Activated naive CD4-positive, alpha-beta T cell treated with anti-CD3 and anti-CD28 coated beads for 36 hours (primary cell): ENCODE measurements at places on chromosomes 6 and 20. TPM values are rescaled to one million over a fixed set of nuclear protein-coding genes. Genes with fewer than 3 reads are reported as not detected.

PGBD1 gene
- 0.64 TPM for total RNA-seq

NHLRC1 gene
- total RNA-seq = 0.10 TPM

LY6G5C gene
- total RNA-seq = 1.4 TPM

SALL4 gene
- total RNA-seq = not detected

INSM1 gene
- 0.25 TPM for total RNA-seq

FERMT1 gene
- total RNA-seq = 0.12 TPM

- no peak for DNase-seq
Observed at GRCh38 chr6:124536842-124537191, 425.4 kb upstream of the RNF217 start.

DNA sequence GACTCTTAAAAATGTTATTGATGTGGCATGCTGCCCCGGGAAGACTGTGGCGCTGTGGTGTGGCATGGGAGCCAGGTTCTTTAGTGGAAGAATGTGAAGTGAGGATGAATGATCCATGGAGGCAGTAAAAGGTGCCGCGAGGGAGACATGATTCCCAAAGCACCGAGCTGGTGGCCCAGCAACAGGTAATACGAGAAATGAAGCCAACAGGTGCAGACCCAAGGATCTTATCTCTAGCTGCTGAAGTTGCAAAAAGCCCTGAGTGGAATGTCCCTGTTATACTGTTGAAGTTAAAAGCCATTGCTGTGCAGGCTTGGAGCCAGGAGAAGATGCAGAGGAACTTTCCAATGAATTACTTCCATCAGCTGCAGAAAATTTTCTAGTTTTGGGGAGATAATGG, 53.5 kb downstream of the OR2B6 start:
- DNase-seq = no peak

DNA sequence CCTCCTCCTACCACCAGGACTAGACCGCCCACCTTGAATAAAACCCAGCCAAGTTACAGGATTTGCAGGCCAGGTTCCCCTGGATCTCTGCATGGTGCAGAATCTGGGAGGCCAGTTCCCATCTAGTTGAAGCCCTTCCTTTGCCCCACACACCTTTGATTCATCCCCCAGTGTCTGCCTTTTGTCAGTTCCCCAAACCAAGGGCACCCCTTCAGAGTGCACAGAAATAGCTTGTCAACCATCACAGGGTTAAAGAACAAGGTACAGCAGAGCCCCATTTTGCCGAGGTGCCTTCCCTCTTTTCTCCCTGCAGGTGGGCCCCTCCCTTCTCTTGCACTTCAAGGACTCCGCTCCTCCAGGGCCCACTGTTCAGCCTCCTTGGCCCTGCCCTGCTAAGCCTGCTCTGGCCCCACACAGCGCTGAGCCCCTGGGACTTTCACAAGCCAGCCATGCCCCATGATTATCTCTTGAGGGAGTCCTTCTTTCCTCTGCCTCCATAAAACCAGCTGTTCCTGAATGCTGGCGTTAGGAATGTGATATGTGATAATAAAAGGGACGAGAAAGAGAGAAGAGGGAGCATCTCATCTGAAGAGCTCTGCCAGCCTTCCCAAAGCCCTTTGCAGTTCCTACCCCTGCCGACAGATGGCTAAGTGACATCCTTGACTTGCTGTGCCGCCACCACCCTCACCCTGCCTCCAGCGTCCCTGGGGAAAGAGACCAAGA, 280.3 kb downstream of the CDC5L start:
- peak; percentile 52 for DNase-seq

DNA sequence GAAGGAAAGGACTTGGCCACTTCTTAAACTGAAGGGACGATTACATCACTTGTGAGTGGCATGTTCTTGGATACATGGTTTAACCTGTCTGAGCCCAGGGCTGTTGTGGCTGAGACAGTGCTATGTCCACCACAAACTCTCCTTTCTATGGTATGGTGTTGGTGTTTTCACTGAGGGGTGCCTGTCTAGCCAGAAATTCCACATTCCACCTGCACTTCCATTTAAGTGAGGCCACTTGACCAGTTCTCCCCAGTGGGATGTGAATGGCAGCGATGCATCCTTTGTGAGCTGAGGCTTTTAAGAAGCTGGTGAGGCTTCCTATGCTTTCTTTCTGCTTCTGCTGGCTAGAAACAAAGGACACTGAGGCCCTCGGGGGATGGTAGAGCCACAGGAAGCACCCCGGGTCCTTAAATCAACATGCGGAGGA, 151.4 kb upstream of the CHD6 start:
- no peak for DNase-seq

DNA sequence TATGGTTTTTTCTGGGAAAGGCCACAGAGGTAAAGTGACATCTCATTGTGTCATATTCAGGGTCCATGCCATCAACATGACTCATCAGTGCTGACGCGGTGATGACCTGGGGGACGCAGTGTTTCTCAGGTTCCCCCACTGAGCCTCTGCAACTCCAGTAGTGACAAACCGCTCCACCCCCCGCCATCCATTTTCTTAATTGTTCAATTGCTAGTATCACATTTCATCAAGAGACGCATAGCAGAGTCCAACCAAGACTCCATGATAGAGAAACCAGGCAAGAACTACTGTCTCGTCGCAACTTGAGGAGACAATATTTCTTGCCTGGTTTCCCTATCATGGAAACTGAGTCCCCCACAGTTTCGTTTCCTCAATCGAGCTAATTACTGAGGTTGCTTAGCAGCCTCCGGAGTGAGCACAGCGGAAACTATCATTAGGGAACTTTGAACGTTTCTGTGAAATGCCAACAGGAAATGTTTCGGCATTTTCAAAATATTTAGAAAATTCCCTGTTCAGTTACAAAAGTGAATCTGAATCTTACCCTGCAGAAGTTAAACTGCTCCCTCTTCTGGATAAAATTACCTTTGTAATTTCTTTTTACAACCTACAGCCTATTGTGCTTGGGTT, 12.2 kb upstream of the SERPINB1 start:
- DNase-seq = peak; percentile 96

DNA sequence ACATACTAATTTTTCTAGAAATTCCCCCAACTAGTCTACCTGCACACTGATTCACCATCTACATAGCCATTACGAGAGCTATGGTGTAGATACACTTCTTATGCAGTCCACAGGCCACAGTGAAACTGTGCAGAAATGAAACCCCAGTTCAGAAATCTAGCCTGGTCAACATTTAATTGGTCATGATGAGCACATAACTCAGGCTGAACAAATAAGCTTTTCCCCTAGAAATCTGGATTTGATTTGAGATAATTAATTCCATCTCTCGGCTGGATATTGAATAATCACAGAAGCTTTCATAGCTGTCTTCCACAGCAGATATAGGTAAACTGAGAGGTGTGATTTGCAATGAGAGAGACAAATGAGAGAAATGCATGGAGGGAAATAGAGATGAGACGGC, 22.6 kb upstream of the TINAG start:
- no peak for DNase-seq

- DNase-seq = no peak
Observed at GRCh38 chr6:137339929-137340559, 120.9 kb upstream of the IFNGR1 start.

DNA sequence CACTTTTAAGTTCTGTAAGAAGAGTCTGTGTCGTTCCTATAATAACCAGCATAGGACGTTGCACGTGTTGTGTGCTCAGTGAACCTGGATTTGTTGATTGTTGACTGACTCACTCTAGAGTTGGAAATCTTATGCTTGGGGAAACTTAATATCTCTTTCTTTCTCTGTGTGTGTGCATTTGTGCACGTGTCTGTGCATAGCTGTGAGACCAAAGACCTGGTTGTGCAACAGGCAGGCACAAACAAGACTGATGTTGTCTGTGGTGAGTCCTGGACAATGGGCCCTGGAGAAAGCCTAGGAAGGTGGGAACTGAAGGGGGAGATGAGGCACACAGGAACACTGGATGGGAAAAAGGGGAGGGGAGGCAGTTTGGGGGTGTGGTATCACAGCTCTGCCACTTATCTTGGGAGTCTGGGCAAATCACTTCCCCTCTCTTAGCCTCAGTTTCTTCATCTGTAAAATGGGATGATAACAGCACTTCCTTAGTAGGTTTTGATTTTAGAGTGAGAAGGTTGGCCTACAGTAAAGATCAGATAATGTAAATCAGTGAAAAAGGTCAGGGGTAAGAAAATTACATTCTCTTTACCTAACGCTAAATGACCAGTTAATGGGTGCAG, 8.4 kb downstream of the CD40 start:
- no peak for DNase-seq

DNA sequence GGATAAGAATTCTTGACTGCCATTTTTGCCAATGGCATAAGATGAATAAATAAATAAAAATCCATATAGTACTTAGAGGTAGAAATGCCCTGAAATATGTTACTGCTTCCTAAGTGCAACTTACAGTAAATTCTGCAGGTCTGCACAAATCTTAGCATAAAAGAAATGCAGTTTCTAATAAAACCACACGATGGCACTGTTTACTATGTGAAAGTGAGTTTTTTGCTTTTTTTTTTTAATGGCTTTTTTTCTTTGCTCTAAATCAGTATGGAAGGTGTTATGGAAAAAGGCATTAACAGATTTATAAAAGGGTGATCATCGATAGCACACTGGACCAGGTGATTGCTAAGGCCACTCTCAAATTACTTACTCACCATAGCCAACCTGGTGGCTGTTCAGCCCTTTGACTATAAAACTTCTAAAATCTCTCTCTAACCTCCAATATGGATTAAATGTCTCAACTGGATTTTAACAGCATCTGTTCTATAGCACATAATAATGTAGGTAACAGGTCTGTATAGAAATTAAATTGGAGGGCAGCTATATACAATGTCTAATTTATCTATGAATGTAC, 45.8 kb downstream of the AHI1 start:
- no peak for DNase-seq

DNA sequence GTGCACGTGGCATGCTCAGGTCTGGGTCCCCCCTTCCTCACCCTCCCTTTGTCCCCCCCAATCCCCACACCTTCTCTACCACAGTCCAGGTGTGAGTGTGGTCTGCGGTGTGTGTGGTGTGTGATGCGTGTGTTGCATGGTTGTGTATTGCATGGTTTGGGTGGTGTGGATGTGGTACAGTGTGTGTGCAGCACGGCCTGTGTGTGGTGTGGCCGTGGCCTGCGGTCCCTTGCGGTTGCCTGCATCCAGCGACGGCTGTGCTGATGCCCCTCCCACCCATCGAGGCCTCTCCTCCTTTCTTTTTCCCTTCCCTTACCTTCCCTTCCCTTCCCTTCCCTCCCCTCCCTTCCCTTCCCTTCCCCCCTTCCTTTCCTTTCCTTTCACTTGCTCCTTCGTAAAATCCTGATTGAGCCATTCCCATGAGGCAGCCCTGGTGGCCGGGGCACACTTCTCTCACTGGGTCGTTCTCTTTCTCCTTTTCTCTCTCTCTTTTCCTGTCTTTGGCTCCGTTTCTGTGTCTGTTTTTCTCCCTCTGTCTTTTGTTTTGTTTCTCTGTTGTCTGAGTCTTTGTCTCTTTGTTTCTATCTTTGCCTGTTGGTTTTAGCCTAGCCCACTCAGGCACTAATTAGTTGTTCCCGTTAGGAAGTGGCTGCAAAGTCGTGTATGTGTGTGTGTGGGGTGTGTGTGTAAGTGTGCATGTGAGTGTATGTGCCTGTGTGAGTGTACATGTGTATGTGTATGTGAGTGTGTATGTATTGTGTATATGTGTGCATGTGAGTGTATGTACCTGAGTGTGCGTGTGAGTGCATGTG, 65.7 kb downstream of the SRC start:
- peak; percentile 28 for DNase-seq

DNA sequence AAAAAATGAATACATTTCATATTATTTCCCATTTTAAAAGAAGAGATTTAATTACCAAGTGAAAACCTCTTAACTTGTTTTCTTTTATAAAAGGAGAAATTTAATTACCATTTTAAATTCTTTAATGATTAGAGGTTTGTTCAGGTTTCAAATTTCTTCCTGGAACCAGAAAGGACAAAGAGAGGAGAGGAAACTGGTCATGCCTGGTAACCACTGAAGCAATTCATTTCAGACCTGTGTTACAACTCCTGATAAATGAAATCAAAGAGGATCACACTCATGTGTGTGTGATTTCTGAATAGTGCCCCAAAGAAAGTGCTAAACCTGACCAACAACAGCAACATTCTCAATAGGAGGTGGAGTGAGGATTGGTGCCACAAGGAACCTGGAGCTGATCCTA, 12.6 kb upstream of the SLPI start:
- no peak for DNase-seq

- DNase-seq = peak; percentile 65
Observed at GRCh38 chr20:56429502-56429901, 17.4 kb downstream of the CASS4 start.

- DNase-seq = no peak
Observed at GRCh38 chr20:23544133-23544532, 24.2 kb downstream of the CST9L start.

DNA sequence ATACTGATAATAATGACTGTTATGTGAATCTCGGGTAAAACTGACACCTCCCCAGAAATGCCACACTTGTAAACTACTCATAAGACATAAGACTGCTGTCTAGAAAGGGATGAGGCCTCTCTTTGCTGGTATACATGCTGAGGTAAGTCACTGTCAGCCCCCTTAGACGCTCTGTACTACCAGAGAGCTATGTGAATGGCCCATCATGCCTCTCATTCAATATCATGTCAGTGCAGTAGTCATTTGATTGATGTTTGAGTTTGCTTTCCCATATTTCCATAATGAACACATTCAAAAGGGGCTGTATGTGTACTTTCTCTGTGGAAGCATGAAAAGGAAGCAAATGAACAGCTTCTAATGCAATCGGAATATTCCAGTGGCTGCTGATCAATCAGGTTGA, 119.4 kb upstream of the AGPAT4 start:
- no peak for DNase-seq

DNA sequence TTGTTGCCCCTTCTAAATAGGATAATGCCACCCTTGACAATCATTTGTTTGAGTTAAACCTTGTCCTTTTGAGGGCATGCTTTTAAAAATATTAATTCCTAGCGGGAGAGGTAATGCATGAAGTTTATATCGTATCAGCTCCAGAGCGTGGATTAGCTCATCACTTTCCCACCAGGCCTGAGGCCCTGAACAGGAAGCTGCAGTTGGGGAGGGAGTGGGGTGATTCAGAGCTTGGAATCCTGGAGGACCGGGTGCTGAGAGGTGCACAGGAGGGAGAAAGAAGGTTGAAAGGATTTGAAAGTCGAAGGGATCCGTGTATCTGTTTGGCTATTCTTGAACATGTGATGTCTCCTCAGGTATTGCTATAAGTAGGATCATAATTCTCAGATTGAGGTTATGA, 25.0 kb downstream of the ZDHHC14 start:
- DNase-seq = no peak

DNA sequence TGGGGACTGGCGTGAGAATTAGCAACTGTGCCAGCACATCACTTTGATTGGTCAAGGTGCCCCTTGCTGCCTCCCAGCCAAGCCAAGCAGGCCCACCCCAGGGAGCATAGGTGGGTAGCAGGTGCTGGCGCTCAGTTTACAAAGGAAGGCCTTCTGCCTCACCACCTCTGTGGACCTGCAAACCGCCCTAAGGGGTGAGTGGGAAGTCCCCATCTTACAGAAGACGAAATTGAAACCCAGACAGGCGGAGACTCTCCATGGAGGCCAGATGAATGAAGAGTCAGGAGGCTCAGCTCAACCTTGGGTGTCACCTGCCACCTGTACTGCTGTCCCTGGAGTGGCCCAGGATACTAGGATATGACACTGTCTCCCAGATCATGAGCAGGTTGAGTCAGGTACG, 21.5 kb upstream of the MAS1L start:
- DNase-seq = no peak

- no peak for DNase-seq
Observed at GRCh38 chr6:151327101-151327500, 64.3 kb downstream of the ZBTB2 start.
